Lower leg skin (tissue), 4 donors: ENCODE measurements at places on chromosomes 3 and 15. TPM values are rescaled to one million over a fixed set of nuclear protein-coding genes. Genes with fewer than 3 reads are reported as not detected.

GATA2 gene
- total RNA-seq, result 9.1 TPM

GRCh38 chr3:5232570-5232969, 45.1 kb downstream of the EDEM1 start:
- no peak for DNase-seq

GRCh38 chr3:18813300-18813699, 335.0 kb upstream of the KCNH8 start:
- no peak for DNase-seq

DNA sequence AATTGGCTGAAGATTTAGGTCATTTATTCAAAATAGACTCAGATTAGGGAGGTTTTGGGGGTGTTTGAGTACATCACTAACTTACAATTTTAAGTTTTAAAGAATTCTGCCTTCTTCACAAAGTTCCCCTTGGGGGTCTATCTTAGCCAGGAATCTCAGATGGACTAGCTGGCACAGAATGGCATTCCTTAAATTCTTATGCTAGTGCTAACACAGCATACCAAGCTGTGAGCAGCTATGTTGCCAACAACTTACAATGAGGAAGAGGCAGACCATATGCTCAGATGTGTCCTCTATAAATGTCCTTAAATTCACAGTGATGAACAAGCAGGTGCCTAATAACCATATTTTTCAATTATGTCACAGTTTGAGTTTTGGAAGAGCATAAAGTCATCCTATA, 60.9 kb upstream of the NPHP3 start:
- no peak for DNase-seq

DNA sequence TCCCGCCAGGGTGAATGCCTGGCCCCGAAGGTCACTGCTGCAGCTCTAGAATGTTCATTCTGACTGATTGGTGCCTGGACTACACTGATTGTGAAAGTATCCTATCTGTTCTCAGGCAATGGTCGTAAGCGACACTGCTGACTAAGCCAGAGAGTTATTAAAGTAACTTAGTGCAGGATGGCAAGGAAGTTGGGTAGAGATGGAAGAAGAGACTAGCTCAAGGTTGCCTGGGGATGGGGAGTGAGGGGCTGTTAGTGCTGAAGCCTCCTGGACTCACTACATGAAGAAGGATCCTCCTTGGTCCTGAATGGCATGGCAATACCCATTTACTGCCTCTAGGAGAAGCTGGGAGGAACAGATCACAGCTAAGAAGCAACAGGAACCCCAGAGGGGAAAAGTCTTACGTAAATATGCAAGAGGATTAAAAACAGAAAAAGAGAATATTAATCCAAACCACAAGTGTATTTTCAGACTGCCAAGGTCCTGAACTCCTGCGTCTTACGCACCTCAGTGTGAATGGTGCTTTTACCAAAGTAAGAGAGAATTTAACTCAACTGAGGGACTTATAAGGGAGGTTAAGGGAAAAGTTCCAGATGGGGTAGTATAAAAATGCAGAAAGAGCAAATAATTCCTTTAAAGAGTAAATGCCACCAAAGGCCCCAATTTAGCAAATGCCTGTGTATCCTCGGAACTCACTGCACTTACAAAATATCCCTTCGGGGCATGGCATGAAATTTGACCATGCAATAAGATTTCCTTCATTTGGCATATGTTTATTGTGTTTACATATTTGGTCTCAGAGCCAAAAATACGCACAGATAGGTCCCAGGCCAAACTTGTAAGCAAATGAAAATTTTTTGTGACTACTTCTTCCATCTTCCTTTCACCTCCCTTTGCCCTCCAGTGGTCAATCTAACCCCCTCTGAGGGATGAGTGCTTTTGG, 64.0 kb upstream of the DGKG start:
- no peak for DNase-seq

GRCh38 chr3:30437171-30437601, 169.2 kb upstream of the TGFBR2 start:
- DNase-seq, result peak; percentile 82

- peak; percentile 22 for DNase-seq
Measured at GRCh38 chr3:164451072-164451910, 627.0 kb downstream of the SI start.

DNA sequence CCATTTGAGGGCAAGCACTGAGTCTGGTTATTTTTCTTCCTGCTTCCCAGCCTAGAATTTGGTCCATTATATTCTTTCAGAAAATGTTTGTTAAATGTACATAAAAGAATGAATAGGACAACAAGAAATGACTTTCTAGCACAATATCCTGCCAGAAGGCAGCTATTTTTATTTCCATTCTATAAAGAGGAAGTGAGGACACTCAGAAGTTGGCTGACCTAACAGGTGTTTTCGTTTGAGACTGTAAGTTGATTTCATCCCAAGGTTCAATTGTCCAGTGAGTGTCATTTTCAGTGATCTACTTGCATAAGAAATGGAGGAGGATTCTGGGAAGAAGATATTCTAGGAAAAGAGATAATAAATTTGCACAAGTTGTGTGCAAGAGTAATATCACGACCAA, 191.9 kb upstream of the POU1F1 start:
- no peak for DNase-seq

- peak; percentile 52 for DNase-seq
Measured at GRCh38 chr15:74370471-74370870, 3.0 kb upstream of the CYP11A1 start.

- no peak for DNase-seq
Measured at GRCh38 chr15:50542887-50543210, 3.6 kb downstream of the USP50 start.

- DNase-seq, result no peak
Measured at GRCh38 chr15:96701443-96701842, 370.9 kb downstream of the NR2F2 start.

- no peak for DNase-seq
Measured at GRCh38 chr3:52361898-52362297, 45.8 kb downstream of the DNAH1 start.
